DMS79 treated with DMSO at 0.1 percent for 48 hours (cell line): ENCODE measurements at places on chromosomes 16 and 17.
A peak's percentile ranks its signal among the peaks of the same experiment; 100 is the strongest.

DNA sequence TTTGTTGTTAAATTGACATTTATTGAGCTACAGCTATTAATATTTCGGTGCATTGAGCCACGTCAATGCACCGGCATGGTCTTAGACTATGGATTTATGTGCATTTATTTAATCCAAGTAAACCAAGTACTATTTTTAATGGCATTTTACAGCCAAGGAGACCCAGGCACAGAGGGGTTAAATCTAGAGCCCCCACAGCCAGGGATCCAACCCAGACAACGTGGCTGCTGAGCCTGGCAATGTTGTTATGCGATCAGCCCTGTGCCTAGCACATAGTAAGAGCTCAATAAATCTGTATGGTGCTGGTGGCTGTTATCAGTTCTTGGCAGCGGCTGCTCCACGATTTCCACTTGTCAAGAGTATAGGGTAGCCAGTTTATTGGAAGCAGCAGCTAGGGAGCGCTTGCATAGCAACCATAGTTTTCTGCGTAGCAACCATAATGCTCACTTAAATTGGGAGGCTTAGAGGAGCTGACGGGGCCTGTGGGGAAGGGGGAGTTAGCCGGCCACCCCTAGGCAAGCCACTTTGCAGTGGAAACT, 541 bp upstream of the RBBP6 start:
- DNase-seq: peak; percentile 89

DNA sequence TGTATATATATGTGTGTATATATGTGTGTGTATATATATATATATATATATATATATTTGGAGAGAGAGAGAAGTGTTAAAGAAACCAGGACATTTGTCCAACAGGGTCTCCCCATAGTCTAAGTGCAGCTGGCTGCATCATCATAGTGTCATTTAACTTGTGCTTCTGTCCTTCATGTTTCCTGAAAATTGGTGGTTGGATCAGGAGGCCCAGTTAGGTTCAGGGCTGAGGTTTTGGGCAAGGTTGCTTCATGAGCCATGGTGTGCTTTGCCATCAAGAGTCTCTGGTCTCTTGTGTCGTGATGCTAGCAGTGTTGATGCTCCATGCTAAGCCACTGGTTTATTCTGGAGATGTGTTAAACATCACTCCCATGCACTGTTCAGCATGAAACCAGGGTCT, 85.3 kb downstream of the C16orf95 start:
- DNase-seq: no peak

DNA sequence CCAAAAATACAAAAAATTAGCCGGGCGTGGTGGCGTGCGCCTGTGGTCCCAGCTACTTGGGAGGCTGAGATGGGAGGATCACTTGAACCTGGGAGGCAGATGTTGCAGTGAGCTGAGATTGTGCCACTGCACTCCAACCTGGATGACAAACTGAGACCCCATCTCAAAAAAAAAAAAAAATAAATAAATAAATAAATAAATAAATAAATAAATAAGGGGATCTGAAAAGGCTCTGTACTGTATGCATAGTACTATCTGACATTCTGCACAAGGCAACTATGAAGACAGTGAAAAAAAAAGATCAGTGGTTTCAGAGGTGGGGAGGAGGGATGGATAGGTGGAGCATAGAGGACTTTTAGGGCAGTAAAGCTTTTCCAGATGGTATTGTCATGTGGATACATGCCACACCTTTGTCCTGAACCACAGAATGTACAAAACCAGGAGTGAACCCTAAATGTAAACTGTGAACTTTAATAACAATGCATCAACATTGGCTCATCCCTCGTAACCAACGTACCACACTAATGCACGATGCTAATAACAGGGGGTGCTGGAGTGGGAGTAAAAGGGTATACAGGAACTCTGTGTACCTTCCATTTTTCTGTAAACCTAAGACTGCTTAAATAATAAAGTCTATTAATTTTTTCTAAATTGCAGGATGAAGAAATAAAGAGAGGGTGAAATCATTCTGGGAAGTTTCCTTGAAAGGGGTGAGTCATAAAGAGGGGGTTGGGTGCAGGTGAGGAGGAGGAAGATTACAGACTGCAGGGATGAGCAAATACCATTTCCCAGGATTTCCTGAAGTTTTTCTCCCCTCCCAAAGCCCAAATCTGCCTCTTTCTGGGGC, 155.8 kb upstream of the SDK2 start:
- no peak for DNase-seq

GRCh38 chr16:79473456-79473855, 127.1 kb downstream of the MAF start:
- DNase-seq: peak; percentile 27

DNA sequence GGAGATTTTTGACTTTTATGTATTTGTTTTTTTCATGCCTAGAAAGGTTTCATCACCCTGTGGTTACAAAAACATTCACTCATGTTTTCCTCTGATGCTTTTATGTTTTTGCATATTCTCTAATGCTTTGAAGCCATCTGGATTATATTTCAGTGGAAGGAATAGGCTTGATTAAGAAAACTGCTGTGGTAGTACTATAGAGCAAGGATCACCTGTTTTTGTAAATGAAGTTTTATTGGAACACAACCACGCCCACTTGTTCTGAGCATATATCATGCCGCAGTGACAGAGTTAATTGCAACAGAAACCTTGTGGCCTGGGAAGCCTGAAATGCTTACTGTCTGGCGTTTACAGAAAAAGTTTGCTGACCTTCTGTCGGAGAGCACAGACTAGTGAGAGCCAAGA, 11.5 kb downstream of the COX10 start:
- DNase-seq: no peak

DNA sequence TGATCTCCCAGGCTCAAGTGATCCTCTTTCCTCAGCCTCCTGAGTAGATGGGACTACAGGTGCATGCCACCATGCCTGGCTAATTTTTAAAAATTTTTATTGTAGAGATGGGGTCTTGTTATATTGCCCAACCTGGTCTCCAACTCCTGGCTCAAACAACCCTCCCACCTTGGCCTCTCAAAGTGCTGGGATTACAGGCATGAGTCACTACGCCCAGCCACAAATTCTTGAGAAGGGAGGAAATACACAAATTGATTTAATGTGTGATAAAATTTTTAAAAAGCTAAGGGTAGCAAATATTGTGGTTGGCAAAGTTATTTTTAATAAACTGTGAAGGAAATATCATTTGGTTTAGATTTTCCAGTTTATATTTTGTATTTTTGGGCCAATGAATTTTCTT, 9.6 kb downstream of the ITGAD start:
- no peak for DNase-seq

GRCh38 chr17:4998732-4999429, 1.1 kb downstream of the KIF1C start:
- DNase-seq: no peak

DNA sequence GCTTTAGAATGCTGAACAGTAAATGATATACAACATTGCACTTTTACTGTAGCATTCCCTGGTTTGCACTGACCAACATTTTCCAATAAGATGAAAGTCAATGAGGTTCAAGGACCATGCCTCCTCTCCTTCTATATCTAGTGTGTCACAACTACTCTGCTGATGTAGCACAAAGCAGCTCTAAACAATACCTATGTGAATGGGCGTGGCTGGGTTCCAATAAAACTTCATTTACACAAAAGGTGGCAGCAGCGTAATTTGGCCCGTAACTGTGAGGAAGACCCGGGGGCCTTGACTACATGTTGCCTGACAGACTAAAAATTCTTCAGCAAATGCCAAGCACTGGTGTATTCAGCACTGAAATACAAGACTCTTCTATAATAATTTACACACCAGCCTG, 6.5 kb downstream of the SRP68 start:
- no peak for DNase-seq

- no peak for DNase-seq
These were observed 255.3 kb downstream of the CPPED1 start for GRCh38 chr16:12548270-12548983.

- DNase-seq: no peak
These were observed 5.7 kb downstream of the AIPL1 start for GRCh38 chr17:6429266-6429665.

- no peak for DNase-seq
These were observed 47.7 kb upstream of the XYLT1 start for GRCh38 chr16:17518441-17518840.

DNA sequence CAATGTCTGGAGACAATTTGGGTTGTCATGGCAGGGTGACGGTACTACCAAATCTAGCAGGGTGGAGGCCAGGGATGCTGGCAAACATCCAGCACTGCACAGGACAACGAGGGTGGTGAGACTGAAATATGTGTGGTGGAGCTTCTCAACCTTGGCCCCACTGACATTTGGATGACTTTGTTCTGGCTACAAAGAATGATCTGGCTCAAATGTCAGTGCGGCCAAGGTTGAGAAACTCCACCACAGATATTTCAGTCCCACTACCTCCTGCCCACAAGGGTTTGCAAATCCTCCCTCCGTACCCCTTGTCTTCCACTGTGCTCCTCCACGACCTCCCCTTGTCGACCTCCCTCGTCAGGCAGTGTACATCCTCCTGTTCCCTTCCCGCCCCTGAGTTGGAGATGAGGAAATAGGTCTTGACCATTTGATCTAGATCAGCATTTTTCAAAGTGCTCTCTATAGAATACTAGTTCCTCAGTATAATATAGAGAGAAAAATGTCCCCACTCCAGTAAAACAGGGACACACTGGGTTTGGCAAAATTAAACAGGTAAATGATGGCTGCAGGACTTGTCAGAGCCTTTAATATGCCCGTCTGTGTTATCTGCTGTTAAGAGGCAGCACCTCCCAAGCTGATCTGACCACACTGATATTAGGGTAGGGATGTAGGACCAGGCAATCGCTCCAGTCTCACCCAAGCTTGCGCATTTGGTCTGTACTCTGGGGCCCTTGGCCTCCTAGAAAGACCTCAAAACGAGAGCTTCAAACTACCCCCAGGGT, 6.8 kb downstream of the OSGIN1 start:
- no peak for DNase-seq

DNA sequence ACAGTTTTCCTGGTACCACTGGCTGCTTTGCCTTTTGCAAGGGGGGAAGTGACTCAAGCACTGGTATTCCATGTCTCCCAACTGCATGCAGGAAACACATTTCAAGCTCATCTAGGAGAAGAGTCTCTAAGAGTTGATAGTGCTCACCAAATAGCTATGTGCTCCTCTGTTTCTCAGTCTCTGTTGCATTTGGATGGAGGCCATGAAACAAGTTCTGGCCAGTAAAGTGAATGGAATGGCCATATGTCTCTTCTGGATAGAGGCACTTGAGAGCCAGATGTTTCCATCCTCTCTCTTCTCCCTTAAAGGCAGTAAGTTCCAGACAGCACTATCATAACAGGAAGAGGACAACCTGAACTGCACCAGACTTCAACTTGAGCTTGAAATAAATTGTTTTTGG, 60.6 kb downstream of the C16orf82 start:
- DNase-seq: no peak

DNA sequence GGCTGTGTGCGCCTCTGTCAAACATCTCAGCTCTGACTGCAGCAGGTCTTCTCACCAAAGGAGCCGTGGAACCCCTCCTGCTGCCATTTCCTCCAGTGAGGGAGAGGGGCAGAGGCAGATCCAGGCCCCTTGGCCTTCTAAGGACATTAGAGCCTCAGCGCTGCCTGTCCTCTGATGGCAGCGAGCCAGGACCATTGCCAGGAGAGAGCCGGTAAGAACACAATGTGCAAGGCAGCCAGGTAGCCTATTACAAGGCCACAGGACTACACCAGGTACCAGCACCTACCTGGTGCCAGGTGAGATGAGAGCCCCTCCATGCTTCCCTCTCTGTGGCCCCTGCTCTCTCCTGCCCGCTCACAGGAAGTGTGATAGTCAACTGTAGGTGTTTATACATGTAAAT, 11.0 kb downstream of the LRRC75A start:
- peak; percentile 29 for DNase-seq

- DNase-seq: no peak
These were observed 6.4 kb downstream of the PFAS start for GRCh38 chr17:8255499-8255898.

- peak; percentile 36 for DNase-seq
These were observed 641 bp upstream of the CBX2 start for GRCh38 chr17:79777120-79777893.

DNA sequence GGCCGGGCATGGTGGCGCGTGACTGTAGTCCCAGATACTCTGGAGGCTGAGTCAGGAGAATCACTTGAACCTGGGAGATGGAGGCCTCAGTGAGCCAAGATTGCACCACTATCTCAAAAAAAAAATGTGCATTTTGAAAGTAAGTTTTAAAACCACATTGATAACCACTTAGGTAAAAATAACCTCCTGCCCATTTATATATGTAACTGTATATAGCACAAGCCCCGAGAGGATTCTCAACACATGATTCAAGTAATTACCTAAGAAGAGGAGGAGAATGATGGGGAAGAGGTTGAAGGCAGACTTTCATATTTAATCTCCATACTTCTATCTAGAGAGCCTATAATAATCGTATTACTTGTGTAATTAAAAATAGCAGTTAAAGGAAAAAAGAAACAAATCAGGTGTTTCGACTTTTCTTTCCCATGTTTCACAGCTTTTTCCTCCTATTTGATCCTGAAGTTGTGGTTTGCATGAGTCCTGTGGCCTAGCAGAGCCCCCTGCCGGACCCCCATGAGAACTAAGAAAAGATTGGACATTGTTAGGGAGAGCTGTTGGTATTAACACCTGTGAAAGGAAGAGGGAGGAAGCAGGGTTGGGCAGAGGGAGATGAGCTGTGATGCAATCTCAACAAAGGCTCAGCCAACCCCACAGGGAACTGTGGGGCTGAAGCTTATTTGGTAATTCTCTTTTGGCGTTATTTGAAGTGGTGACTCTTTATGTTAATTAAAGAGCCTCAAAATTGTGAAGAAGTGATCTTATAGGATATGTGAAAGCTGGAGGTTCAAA, 22.1 kb downstream of the PMFBP1 start:
- DNase-seq: no peak

DNA sequence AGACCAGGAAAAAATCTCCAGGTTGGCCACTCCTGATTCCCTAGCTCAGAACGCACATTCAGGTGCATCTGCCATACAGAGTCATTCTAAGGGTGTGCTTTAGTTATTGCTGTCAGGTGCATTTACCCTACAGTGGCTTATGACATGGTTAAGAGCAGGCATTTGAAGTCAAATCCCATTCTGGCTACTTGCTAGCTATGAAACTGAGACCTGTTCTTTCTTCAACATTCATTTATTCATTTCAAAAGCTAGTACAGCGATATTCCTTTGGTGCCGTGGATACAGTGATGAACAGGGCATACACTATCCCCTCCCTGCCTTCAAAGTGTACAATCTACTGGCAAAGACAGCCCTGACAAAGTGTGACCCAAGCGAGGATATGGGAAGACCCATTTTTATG, 508.3 kb downstream of the NPIPA7 start:
- no peak for DNase-seq

GRCh38 chr16:89034573-89034961, 57.6 kb upstream of the CBFA2T3 start:
- DNase-seq: peak; percentile 5

GRCh38 chr16:63005356-63005755, 969.1 kb upstream of the CDH8 start:
- no peak for DNase-seq

DNA sequence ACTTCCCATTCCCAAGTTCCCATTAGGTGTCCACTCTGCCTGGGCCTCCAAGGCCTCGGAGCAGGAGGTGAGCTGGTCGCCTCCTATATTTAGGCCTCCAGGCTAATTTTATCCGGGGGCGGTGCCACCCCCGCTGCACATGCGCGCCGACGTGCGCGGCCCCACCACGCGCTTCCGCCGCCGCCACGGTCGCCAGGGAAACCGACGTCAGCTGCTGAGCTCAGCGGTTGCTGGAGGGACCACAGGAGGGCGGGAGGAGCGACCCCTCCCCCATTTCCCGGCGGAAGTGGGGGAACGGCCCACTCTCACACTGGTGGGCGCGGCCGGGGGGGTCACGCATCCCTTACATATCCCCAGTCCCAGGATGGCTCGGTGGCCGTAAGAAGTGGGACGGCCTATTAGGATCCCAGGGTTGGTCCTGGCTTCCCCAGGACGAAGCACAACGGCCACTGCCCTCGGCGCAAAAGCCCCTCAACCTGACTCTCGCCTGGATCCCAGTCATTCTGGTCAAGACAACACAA, 1.0 kb downstream of the PER1 start:
- DNase-seq: peak; percentile 56
